Activated naive CD8-positive, alpha-beta T cell treated with anti-CD3 and anti-CD28 coated beads, Interleukin-2, amount 10 ng/mL, durations not matched to agents 7 days and 5 days (primary cell): ENCODE measurements at places on chromosomes 5 and 9. TPM values are rescaled to one million over a fixed set of nuclear protein-coding genes. Genes with fewer than 3 reads are reported as not detected.

Gene FCN1
- total RNA-seq: 2.6 TPM

Gene BASP1
- total RNA-seq: 0.94 TPM

GRCh38 chr9:84866396-84867175, 197.1 kb downstream of the NTRK2 start:
- no peaks in the 10 kb centered on the region for H3K36me3 ChIP-seq
- H3K4me1 ChIP-seq: no peaks in the 10 kb centered on the region
- H3K4me3 ChIP-seq: no peak overlapping the region
- H3K27me3 ChIP-seq: peaks cover 5% of the 10 kb centered on the region
- DNase-seq: no peak

Gene SLC6A3
- total RNA-seq: not detected

- no peak overlapping the region for H3K27ac ChIP-seq
- H3K27me3 ChIP-seq: peaks cover 2% of the 10 kb centered on the region
- peaks cover 4% of the 10 kb centered on the region for H3K4me1 ChIP-seq
- H3K4me3 ChIP-seq: no peak overlapping the region
- no peaks in the 10 kb centered on the region for H3K36me3 ChIP-seq
Measured at GRCh38 chr9:3912817-3913216, 387.0 kb upstream of the RFX3 start.

- no peaks in the 10 kb centered on the region for H3K4me1 ChIP-seq
- H3K27me3 ChIP-seq: no peaks in the 10 kb centered on the region
- DNase-seq: no peak
- no peaks in the 10 kb centered on the region for H3K36me3 ChIP-seq
- H3K27ac ChIP-seq: no peak overlapping the region
- no peak overlapping the region for H3K4me3 ChIP-seq
Measured at GRCh38 chr5:67272453-67273130, 76.0 kb upstream of the CD180 start.

GRCh38 chr9:33197279-33198152, 30.4 kb upstream of the B4GALT1 start:
- DNase-seq: no peak
- no peaks in the 10 kb centered on the region for H3K36me3 ChIP-seq
- peaks cover 9% of the 10 kb centered on the region for H3K27me3 ChIP-seq

GRCh38 chr5:100797861-100798260, 105.2 kb downstream of the ST8SIA4 start:
- no peak for DNase-seq
- H3K4me3 ChIP-seq: no peak overlapping the region
- H3K27ac ChIP-seq: no peak overlapping the region
- no peaks in the 10 kb centered on the region for H3K27me3 ChIP-seq
- no peaks in the 10 kb centered on the region for H3K4me1 ChIP-seq

Gene OR1J1
- total RNA-seq: not detected

Gene GBA2
- 62.2 TPM for total RNA-seq

GRCh38 chr5:82884821-82885471, 192.2 kb downstream of the TMEM167A start:
- no peak overlapping the region for H3K4me3 ChIP-seq
- H3K27me3 ChIP-seq: peaks cover 2% of the 10 kb centered on the region
- no peak overlapping the region for H3K27ac ChIP-seq
- DNase-seq: no peak
- peaks cover 16% of the 10 kb centered on the region for H3K36me3 ChIP-seq

Gene UBQLN1
- total RNA-seq: 87.9 TPM

DNA sequence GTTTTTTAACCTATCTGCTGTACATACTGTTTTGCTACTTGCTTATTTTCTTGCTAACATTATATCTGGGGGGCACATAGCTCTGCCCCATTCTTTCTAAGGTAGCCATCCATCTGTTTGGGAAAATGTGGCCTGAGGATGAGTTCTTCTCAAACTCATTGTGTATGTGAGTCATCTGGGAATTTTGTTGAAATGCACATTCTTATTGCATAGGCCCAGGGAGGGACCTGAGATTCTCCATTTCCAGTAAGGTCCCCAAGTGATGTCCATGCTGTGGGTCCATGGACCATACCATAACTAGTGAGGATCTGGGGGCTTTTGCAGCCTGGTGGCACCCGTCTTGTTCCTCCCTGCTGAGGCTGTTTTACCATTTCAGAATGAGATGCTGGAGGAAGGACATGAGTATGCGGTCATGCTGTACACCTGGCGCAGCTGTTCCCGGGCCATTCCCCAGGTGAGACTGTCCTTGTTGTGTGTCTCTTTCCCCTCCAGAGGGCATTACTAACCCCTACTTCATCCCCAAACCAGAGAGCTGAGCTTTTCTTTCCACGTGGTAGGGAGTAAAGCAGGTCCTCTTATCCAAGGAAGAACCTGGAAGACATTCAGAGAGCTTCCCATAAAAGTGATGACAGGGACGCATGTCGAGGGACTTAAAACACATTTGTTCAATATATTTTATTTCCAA, 28.6 kb downstream of the CYFIP2 start:
- H3K4me3 ChIP-seq: no peak overlapping the region
- H3K27me3 ChIP-seq: no peaks in the 10 kb centered on the region

- H3K36me3 ChIP-seq: peaks cover 47% of the 10 kb centered on the region
- H3K4me1 ChIP-seq: no peaks in the 10 kb centered on the region
- no peak for DNase-seq
- no peak overlapping the region for H3K27ac ChIP-seq
- no peaks in the 10 kb centered on the region for H3K27me3 ChIP-seq
Measured at GRCh38 chr9:341634-342421, 127.2 kb downstream of the DOCK8 start.

DNA sequence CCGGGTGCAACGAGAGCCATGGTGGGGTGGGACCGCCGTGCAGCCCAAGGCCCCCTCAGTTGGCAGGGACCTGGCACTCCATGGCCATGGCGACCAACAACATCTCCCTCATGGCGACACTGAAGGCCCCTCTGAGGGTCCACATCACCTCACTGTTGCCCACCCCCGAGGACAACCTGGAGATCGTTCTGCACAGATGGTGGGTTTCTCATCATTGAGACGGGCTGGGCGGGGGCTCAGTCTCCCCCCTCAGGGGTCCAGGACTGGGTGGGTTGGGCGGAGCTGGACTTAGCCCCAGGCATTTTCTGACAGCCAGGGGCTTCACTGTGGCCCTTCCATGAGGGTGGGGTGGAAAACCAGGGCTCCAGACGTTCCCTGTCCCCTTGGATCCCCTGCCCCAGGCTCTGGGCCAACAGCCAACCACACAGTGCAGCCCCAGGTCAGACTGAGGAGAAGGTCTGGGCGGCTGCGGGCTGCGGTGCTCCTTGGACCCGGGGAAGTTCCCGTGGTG, 734 bp downstream of the PAEP start:
- H3K27me3 ChIP-seq: peaks cover 9% of the 10 kb centered on the region
- no peak for DNase-seq
- H3K36me3 ChIP-seq: no peaks in the 10 kb centered on the region
- peaks cover 2% of the 10 kb centered on the region for H3K4me1 ChIP-seq
- no peak overlapping the region for H3K4me3 ChIP-seq

Gene TRIM7
- total RNA-seq: 2.5 TPM

GRCh38 chr5:53130266-53130665, 20.7 kb upstream of the MOCS2 start:
- no peak overlapping the region for H3K4me3 ChIP-seq
- DNase-seq: no peak
- no peaks in the 10 kb centered on the region for H3K36me3 ChIP-seq

Gene CDKN2AIPNL
- total RNA-seq: 22.3 TPM

DNA sequence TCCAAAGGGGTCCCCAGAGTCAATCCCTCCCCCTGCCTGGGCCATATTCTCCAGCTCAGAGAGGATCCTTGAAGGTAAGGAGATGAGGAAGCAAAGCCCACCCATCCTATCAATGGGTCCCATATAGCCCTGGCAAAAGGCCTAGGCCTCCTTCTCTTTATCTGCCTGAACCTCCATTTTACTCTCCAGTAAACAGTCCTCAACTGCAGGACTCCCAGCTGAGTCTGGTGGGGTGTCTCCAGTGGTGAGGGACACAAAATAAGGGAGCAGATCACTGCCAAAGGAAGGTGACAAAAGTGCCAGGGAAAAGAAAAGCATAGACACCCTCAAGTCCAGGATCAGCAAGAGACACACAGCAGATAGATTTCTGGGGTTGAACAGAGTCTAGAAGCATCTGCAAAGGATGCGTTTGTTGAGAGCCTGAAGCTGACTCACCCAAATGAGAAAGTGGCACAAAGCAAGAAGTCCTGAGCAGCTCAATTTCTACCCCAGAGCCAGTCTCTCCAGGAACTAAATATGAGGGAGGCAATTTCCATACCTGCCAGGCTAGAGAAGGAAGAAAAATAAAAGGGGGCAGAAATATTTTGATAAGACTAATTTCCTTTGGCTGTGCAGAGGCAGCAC, 2.7 kb upstream of the EBF1 start:
- no peak for DNase-seq
- no peak overlapping the region for H3K4me3 ChIP-seq
- peaks cover 83% of the 10 kb centered on the region for H3K27me3 ChIP-seq
- no peaks in the 10 kb centered on the region for H3K36me3 ChIP-seq
- peaks cover 40% of the 10 kb centered on the region for H3K4me1 ChIP-seq
- no peak overlapping the region for H3K27ac ChIP-seq

GRCh38 chr5:40680741-40681362, 1.1 kb downstream of the PTGER4 start:
- H3K36me3 ChIP-seq: peaks cover 52% of the 10 kb centered on the region
- DNase-seq: peak; percentile 70
- no peaks in the 10 kb centered on the region for H3K27me3 ChIP-seq
- H3K4me1 ChIP-seq: peaks cover 40% of the 10 kb centered on the region
- H3K4me3 ChIP-seq: peak overlapping the region; percentile 95

DNA sequence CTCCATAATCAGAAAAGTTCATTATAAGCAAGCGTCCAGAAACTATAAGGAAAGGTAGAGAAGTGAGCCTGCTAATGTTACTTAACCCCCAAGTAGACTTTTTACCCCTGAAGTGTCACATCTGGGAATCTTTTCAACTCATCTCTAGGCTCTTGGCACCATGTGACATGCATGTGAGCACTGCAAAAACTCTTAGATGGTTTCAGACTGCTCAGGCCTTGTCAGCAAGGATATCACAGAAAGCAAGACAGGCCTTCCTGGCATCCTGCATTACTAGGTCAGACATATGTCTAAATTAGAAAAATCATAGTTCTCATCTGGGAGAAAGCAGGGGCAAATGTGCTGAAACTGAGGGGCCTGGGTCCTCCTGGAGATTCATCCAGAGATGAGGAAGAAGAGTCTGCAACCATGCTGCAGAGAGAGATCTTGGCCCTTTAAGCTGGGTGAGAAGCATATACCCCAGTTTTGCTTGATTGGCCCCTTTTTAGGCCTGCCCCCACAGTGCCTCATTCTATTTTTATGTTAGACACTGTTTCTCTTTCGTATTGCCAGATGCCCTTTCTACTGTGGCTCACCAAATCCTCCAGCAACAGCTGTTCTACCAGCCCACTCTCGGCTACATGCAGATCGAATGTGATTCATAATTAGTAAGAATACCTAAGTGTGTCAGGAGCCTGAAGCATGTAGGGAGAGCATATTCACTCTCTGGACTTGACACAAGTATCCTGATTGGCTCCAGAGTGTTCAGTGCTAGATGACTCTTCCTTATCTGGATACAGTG, 19.0 kb downstream of the TMEM8B start:
- peaks cover 2% of the 10 kb centered on the region for H3K36me3 ChIP-seq
- peak overlapping the region; percentile 35 for H3K27ac ChIP-seq
- DNase-seq: no peak
- H3K4me3 ChIP-seq: peak overlapping the region; percentile 1
- H3K4me1 ChIP-seq: peaks cover 25% of the 10 kb centered on the region

GRCh38 chr9:69463497-69464068, 138.6 kb downstream of the ENTREP1 start:
- H3K4me1 ChIP-seq: no peaks in the 10 kb centered on the region
- no peaks in the 10 kb centered on the region for H3K36me3 ChIP-seq
- H3K27me3 ChIP-seq: peaks cover 3% of the 10 kb centered on the region
- no peak overlapping the region for H3K4me3 ChIP-seq
- no peak for DNase-seq
- H3K27ac ChIP-seq: no peak overlapping the region

- peak overlapping the region; percentile 80 for H3K4me3 ChIP-seq
- peak; percentile 26 for DNase-seq
- H3K4me1 ChIP-seq: peaks cover 54% of the 10 kb centered on the region
Measured at GRCh38 chr5:139385061-139386049, 2.3 kb upstream of the SLC23A1 start.

DNA sequence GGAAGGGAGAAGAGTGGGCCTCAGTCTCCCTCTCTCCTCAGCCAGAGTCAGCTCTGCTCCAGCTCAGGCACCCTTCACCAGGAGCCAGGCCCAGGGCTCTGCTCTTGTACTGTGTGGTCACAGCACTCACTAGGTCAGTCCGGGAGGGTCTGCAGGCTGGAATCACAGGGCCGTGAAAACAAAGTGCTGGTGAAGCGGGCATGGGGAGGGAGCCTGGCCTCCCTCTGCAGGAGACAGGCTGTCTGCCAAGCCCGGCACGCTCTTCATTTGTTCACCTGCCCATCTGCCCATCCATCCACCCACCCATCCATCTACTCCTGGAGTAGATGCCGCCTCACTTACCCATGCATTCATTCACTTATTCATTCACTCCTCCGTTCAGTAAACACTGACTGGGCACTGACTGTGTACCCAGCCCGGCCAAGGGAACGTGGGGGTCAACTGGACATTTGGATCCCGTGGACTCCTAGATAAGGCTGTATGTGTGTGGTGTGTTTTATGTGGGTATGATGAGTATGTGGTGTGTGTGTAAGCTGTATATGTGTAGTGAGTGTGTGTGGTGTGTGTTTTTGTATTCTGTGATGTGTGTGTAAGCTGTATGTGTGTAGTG, 3.6 kb downstream of the SPAAR start:
- H3K27ac ChIP-seq: no peak overlapping the region
- H3K4me1 ChIP-seq: peaks cover 19% of the 10 kb centered on the region
- no peaks in the 10 kb centered on the region for H3K27me3 ChIP-seq
- H3K4me3 ChIP-seq: no peak overlapping the region
- H3K36me3 ChIP-seq: no peaks in the 10 kb centered on the region

DNA sequence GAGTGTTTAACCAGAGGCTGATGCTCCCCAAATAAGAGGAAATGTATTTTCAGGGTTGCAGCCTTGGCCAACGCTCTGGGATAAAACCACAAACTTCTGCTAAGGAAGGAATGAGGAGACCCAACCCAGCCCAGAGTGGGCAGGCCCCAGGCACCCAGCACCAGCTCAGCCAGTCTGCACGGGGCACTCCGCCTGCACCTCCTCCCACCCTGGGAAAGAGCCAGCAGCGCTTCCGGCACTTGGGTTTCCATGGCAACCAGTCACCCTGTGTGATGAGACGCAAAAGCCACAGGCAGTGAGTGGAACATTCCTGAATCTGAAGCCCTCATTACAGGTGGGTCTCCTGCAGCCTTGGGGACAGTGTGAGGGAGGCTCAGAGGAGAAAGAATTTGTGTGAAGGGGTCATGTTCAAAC, 85.2 kb upstream of the ZBTB43 start:
- peak; percentile 83 for DNase-seq
- peak overlapping the region; percentile 96 for H3K27ac ChIP-seq
- peaks cover 40% of the 10 kb centered on the region for H3K4me1 ChIP-seq
- H3K4me3 ChIP-seq: peak overlapping the region; percentile 81
- no peaks in the 10 kb centered on the region for H3K36me3 ChIP-seq
- H3K27me3 ChIP-seq: peaks cover 7% of the 10 kb centered on the region
